H54 (cell line): ENCODE measurements at places on chromosomes 7 and 10.

DNA sequence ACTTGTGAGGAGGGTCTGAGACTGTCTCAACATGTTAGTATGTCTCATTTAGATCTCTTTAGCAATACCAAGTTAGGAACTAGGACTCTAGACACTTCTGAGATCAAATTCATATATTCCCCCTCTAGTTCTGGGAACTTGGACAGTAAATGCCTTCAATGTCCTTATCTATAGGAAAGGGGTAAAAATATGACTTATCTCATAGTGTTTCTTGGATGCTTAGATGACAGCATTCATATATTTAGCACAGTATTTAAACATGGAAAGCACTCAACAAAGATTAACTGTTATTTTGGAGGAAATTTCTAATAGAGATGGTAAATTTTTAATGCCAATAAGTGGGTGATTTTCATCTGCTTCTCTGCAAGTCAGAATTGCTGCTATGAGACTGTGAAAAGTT is 154.6 kb downstream of the CTNNA3 start:
- DNase-seq, result no peak

- no peak for DNase-seq
Measured at GRCh38 chr7:112881-113280, 79.5 kb upstream of the FAM20C start.

- peak; percentile 78 for DNase-seq
Measured at GRCh38 chr7:75565132-75565837, 73.2 kb downstream of the SPDYE5 start.

GRCh38 chr10:80473692-80474596 is 19.8 kb downstream of the TSPAN14 start:
- DNase-seq, result no peak

DNA sequence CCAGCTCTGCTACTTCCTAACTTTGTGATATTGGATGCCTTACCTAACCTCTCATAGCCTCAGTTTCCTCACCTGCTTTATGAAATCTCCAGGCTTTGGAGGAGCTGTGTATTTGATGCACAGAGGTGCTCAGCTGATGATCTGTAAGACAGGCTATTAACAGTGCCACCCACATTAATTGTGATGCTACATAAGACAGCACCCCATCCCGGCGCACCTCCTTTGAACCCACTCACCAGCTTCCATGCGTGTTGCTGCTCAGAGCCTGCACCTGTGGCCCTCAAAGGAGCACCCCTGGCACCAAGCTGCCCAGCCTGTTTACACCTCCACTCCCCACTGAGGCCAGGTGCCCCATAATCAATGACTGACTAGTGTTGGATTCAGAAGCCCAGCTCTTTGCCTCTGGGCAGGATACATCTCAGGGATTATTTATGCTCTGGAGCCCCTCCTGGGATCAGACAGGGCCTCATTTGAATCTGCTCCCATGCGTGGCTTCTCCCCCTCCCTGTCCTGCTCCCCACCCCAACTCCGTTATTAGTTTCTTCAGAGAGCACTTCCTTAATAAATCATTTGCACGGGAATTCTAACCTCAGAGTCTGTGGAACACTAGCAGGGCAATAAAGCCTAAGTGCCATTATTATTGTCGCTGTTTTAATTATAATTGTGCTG is 87.7 kb downstream of the GFRA1 start:
- DNase-seq, result no peak

DNA sequence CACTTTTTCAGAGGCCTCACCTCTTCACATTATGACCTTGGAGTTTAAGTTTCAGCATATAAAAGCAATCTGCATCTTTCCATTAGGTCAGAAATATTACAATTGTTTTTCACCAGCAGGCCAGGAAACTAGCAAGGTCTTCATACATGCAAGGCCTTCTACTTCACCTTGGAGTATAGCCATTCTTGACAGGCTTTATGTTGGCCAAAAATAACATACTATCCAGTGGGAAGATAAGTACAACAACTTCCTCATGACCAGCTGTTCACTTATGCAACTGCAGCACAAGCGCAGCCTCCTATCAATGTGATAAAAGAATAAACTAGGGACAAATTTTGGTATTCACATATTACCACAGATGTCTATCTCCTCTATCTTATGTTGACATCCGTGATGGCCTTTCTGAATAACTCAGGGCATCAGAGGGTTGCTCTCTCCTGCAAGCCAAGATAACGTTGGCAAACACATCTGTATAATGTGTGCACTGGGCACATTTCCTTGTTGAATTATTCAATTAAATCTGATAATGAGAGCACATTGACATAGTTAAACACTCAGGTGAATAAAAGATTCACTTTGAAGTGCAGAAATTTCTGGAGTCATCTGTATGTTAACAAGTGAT is 239.8 kb downstream of the FZD1 start:
- no peak for DNase-seq

DNA sequence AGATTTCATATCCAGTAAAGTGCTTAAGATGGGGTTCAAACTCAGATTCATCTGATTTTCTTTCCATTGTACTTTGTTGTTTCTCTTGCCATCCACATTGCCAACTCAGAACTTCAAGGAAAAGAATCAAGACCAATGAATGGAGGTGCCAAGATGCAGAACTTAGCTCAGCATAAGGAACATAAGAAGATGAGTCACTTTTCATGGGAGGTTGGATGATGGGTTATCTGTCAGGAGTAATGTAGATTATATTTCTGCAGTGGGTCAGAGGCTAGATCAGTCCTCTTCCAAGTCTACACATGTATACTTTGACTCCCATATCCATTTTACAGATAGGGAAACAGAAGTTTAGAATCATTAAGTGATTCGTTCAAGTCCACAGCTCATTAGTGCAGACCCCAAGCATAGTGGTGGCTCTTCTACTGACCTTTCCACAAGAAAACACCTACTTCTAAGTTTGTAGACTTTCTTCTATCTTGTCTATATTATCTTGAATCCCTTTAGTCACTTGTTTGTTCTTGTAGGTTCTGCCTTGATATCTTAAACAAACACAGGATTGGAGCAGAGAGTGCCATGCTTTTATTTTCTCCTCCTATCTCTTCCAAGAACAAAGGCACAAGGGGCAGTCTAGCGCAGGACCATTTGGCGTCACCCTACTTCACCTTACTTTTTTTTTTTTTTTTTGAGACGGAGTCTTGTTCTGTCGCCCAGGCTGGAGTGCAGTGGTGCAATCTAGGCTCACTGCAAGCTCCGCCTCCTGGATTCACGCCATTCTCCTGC is 14.0 kb upstream of the ADD3 start:
- DNase-seq, result no peak

DNA sequence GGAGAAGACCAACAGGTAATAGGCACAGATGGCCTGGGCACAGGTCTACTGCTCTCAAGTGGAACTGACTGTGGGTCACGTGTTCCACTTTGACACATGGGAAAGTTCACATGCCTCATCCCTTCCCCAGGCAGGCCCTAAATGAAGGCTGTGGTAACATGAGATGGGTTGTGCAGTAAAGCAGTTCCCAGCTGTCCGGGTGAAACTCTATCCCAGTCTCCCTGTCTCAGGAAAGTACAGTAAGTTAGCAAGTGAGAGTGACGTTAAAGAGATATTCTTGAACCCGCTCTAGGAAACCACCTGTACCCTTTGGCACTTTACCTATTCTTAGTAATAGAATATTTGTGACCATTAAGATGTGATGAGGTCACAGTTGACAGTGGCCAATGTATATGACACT is 343.7 kb upstream of the AOAH start:
- DNase-seq, result no peak

DNA sequence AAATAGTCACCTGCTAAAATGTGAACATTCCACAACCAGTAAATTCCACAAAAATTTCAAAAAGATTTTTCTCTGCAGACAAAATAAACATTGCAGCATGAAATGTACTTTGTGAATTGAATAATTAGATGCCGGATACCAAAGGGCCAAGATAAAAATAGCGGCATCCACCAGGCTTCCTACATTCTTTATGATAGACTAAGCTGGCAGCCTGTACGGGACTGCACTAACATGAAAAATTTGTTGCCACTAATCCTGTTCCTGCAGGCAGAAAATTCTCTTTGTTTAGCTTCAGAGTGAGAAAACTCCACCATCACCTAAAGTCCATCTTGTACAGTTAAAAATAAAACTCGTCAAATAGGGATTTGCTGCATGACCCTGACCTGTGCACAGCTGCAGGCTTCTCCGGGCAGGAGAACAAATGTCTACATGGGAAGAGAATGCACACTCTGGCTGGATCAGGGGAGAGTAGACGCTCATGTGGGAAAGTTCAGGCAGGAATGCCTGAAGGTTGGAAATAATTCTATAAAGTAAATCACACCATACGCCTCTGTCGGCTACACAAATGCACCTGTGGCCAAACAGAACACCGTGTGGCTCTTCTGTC is 15.6 kb upstream of the ADO start:
- DNase-seq, result no peak

DNA sequence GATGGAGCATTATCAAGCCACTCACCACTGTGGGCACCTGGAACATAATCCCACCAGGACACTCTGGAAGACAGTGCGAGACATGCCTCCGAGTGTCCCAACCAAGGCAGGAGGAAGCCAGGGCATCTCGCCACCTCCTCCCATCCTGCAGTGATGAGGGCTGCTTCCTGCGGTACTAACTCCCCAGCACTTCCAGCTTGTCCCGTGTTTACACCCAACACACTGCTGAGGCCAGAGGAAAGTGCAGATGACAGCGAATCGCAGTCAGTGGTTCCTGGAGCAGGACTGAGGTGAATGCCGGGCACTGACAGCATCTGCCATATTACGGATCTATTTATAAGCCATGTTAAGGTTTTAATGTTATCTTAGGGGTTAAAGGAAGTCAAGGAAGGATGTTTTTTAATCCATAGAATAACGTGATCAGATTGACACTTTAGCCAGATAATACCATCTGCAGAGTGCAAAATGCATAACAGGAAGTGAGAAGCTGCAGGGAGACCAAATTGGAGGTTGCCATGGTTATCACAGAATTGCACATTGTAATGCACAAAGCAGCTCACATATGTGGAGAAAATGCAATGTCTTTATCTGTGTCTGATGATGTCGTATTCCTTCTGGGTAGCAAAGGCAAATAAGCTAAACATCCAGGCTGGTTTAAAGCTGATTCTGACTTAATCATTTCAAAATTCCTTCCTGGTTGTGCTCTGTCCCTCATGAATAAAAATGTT is 314.1 kb upstream of the C7orf33 start:
- DNase-seq, result no peak

- DNase-seq, result no peak
Measured at GRCh38 chr7:1950452-1951158, 280.5 kb downstream of the ELFN1 start.

- no peak for DNase-seq
Measured at GRCh38 chr10:25902002-25902401, 32.0 kb upstream of the MYO3A start.

GRCh38 chr7:50857804-50858489 is 75.3 kb upstream of the GRB10 start:
- DNase-seq, result no peak

- no peak for DNase-seq
Measured at GRCh38 chr10:123507298-123507697, 158.9 kb upstream of the GPR26 start.

DNA sequence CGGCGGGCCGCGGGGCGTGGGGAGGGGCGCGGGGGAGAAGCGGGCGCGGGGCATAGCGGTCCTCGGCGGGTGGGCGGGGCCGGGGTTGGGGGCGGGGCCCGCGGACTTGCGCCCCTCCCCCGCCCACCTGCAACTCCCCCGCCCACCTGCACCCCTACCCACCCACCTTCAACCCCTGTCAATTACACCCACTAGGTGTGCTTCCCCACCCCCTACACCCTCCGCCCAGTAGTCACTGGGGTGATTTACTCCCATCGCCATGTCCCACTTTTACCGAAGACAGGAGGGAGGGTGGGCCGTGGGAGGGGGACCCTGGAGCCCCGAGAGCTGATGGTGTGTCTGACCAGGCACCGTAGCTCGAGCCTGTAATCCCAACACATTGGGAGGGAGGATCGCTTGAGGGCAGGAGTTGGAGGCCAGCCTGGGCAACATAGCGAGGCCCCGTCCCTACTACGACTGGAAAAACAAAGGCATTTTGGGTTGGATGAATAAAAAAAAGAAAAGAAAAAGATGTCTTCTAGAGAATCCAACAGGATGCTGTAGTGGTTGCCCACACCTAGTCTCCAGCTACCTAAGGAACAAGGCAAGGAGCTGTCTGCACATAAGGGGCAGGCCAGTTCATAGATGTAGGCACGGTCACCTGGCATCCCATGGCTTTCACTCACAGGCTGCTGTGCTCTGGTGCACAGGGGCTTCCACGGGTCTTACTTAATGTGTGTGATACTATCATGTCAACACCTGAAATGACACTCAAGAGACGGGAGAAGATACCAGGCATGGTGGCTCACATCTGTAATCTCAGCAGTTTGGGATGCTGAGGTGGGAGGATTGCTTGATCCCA is 761 bp downstream of the KCTD7 start:
- DNase-seq, result no peak

GRCh38 chr7:111900283-111900682 is 305.9 kb downstream of the DOCK4 start:
- DNase-seq, result no peak

DNA sequence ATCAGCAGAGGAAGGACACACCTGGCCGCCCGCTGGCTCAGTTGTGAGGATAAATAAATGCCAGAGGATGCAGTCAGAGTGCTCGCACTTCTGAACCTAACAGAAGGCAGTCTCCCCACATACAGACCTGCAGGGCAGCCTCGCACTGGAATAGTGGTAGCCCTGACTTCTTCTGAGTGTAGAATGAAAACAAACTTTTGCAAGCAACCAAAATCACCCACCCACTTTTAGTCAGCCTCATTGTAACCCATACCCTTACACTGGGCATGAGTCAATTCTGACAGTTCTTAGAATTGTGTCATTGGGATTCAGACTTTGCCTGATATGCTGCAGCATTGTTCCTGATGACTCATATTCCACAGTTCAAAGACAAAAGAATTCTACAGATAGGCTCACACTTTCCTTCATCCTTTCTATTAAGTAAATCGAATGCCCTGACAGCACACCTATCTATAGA is 167.0 kb upstream of the CDK1 start:
- DNase-seq, result peak; percentile 65

DNA sequence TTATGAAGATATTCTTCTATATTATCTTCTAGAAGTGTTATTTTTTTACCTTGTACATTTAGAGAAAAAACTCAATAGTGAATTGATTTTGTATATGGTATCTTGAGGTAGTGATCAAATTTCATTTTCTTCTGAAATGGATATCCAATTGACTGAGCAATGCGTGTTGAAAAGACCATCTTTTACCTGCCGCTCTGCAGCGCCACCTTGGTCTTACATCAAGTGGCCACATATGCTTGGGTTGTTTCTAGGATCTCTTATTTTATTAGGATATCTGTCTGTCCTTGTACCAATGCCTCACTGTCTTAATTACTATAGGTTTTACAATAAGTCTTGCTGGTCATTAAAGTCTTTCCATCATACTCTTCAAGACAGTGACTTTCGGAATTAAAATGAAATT is 53.0 kb downstream of the CUL2 start:
- no peak for DNase-seq

- no peak for DNase-seq
Measured at GRCh38 chr7:32661501-32661900, 166.2 kb downstream of the AVL9 start.
